Keratinocyte (primary cell): ENCODE measurements at places on chromosomes 6 and 20. TPM values are rescaled to one million over a fixed set of nuclear protein-coding genes. Genes with fewer than 3 reads are reported as not detected.

Gene CD24
- polyA plus RNA-seq = 372 to 681 TPM (median 622 TPM) in 3 replicates

Gene CLDN20
- polyA plus RNA-seq = 0.09 to 0.39 TPM in 2 of 3 replicates, not detected in the other

- no peak for DNase-seq
Observed at GRCh38 chr6:80967609-80968008, 784.9 kb downstream of the TENT5A start.

DNA sequence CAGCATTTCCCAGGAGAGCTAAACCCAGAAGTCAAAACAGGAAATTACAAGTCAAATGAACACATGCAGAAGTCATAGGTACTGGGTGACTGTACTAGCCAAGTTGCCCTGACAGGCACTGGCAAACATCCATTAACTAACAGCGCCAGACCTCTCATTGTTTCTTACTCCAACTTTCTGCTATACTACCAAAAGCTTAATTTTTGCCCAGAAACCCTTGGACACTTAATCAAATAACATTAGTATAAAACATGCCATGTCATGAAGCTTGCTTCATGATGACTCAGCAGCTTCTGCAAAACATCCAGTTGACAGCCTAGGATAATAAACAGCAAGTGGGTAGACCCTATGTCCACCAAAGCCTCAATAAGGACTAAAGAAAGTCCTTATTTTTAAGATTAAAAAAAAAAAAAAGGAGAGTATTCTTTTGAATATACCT is 3.5 kb downstream of the NUP153 start:
- peak; percentile 46 for DNase-seq

Gene PNLDC1
- 0.05 to 0.14 TPM (median 0.12 TPM) in 3 replicates for polyA plus RNA-seq

- no peak for DNase-seq
Observed at GRCh38 chr6:44390158-44390683, 2.7 kb downstream of the CDC5L start.

DNA sequence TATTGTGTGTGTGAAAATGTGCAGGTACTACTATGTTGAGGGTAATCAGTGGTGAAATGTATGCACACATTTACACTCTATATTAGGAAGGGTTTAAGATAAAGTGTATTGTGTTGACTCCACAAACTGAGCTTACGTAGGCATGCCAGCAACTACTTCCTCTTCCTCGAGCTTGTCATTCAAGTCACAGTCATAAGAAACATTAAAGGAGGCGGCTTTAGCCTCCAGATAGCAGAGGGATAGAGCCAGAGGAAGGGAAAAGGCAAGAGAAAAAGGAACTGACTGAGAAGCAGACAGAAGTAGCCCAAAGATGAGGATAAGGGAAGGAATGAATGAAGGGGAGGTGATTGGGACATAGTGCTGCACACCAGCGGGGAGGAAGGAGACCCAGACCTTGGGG is 55.2 kb downstream of the SMLR1 start:
- no peak for DNase-seq

- DNase-seq = no peak
Observed at GRCh38 chr20:582204-582603, 27.9 kb downstream of the TCF15 start.

Gene EPHA7
- not detected in 3 replicates for polyA plus RNA-seq

GRCh38 chr6:163952005-163952404 is 537.5 kb downstream of the QKI start:
- DNase-seq = no peak

DNA sequence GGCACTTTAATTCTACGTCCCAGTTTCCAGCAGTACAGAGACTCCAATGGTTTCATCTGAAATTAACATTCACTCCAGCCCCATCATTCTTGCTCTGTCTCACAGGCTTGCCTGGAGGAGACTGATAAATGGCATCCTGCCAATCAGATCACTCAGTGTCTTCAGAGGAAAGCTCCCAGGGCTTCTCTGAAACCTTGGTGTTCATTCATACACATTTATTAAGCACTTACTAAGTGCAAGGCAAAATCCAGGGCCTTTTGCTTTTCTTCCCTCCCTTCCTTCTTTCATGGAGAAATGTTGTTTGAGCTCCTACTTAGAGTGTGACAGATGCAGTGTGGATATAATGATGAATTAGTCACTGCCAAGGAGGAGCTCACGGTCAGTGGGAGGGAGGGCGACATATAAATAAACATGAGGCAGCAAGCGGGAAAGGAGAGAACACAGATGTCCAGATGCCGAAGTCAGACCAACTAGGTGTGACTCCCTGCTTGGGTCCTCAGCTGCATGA is 106.7 kb upstream of the DTNBP1 start:
- no peak for DNase-seq

- no peak for DNase-seq
Observed at GRCh38 chr20:59640267-59640666, 35.9 kb downstream of the PHACTR3 start.

DNA sequence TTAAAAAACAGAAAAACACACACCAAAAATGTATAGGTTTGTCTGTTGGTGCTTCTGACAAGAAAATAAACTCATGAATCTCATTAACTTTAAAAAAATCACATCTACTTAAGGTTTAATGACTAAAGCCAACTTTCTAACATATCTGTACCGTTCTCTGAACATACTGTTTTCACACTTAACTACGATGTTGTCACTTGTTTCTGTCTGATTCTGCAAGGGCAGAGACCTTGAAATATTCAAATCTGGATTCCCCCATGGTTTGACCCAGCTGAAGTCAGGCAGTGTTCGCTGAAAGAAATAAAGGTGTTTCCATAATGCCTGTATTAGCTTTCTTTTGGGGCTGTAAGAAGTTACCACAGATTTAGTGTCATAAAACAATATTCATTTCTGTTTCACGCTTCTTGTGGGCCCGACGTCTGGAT is 2.7 kb upstream of the ASXL1 start:
- DNase-seq = no peak

DNA sequence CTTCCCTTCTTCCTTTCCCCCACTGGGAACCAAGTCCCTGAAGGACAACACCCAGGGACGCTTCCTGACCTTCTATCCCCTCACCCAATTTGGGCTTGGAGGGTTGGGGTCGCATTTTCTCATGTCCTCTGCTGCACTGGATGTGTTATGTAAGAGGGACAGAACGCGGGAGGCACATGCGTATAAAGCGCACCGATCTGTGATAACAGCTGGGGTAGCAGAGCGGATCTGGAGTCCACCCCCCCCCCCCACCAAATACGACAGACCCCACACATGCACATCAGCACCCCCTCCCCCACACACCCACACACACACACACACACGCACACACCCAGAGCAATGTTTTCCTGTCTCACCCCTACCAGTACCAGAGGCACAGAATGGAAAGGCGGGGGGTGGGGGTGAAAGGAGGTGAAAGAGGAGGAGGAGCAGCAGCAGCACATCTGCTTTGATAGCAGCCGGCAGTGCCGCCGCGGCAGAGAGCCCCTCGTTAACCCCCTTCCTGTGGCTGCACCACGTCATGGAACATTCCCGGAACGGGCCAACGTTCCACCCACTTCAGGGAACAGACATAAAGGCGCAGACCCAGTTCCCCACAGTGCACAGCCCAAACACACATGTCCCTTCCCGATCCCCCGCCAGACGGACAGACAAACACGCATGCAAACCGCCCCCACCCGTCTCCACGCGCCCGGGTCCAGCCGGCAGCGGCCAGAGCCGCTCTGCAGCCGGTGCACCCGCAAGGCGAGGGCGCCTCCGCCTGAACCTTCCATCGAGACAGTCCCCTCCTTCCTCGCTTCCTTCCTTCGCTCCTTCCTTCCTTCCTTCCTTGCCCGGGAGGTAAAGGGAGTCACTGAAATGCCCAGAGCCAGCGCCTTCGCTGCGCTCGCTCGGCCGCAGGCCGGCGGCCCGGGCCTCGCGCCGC is 590 bp downstream of the HIVEP2 start:
- no peak for DNase-seq

GRCh38 chr20:25058051-25058846 is at the start of gene ACSS1:
Gene ACSS1 (minus strand): TSS chr20:25058139. CDS start chr20:25058102, 37 bp downstream.
- DNase-seq = no peak

GRCh38 chr6:66605971-66606370 is 898.9 kb upstream of the EYS start:
- DNase-seq = no peak

Gene SSTR4
- polyA plus RNA-seq = not detected in 3 replicates

DNA sequence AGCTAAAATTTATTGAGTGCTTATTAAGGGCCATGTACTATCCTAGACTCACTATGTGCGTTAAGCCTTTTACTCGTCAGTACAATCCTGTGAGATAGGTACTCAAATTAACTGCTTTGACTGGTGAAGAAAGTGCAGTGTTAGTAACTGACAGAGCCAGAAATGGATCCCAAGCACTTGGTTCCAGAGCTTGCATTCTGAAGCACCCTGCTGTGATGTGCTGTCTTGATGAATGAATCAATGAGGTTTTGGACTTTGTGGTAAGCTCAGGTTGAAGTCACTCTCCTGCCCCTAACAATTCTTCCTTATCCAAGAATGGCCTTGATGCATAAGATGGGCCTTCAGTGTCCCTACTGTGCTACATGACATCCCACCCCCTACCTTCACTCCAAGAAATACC is 3.7 kb downstream of the STX11 start:
- no peak for DNase-seq

DNA sequence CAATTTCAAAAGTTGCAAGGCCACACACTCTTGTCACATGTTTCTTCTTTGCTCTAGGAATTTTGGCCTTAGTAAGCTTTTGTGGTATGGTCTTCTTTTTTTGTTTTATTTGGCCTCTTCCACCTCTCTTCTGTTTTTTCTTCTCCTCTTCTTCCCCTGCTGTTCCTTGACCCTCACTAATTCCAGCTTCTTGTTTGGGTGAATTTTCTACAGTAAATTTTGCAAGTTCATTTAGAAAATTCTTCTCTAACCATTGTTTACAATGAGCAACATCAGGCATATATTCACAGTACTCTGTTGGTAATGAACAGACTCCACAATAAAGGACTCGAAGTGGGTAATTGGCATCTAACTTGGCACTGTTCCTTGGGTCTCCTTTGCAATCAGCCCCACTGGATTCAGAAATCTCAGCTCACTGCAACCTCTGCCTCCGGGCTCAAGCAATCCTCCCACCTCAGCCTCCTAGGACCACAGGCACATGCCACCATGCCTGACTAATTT is 5.0 kb downstream of the ASIP start:
- no peak for DNase-seq

Gene HACE1
- 4.3 to 7.4 TPM (median 6.1 TPM) in 3 replicates for polyA plus RNA-seq

DNA sequence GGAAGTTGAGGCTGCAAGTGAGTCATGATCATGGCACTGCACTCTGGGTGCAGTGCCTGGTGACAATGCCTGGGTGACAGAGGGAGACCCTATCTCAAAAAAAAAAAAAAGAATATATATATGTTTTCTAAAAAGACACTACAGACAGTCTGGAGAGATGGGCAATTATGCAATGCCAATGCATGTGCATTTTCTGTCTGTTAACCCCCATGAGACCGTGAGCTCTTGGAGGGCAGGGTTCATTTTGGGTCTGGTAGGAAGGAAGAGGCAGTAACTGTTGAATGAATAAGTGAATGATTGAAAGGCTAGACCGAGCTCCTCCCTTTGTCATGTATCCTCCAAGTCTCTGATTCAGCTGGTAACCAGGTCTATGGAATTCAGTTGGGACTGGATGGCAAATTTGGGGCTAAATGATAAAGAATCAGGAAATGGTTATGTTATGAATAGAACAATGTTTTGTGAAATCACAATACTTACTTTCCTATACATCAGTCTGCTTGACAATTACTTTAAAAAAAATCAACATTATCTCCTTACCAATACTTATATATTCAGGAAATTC is 5.6 kb upstream of the BLCAP start:
- no peak for DNase-seq

- DNase-seq = no peak
Observed at GRCh38 chr6:25309886-25310285, 30.7 kb downstream of the CARMIL1 start.

Gene RAB32
- polyA plus RNA-seq = 59.1 to 73.0 TPM (median 70.1 TPM) in 3 replicates

DNA sequence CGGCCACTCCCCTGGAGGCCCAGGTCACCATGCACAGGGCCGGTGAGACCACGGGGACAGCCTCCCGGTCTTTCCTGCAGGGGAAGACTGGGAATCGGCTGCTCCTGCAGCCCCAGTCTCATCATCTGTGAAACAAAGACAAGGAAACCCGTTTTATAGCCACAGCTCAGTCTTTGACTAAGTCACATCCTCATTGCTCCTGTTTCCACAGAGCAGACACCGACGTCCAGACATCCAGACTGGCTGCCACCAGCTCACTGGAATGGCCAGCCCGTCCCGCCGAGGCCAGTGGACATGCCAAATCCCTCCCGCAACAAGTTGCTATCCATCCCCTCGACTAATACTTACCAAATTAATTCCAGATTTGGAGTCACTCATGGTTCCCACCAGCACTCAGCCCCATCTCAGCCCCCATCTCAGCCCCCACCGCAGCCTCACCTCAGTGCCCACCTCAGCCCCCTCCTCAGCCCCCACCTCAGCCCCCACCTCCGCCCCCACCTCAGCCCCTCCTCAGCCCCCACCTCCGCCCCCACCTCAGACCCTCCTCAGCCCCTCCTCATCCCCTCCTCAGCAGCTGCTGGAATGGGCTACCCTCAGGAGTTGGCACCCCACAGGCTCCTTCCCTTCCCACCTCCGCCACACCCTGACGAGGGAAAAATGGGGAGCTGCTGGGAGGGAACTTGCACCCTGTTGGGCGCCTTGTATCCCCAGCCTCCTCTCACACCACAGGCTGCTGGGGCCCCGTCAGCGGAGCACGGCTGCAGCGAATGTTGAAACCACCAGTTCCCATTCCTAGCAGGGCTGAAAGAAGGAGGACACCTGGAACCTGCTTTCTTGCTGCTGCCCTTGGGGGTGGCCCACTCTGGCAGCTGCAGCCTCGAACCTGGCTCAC is 48.7 kb downstream of the YTHDF1 start:
- no peak for DNase-seq

Gene MRPS18B
- 55.0 to 74.6 TPM (median 59.8 TPM) in 3 replicates for polyA plus RNA-seq

Gene BLTP3A
- 4.4 to 4.9 TPM (median 4.5 TPM) in 3 replicates for polyA plus RNA-seq

DNA sequence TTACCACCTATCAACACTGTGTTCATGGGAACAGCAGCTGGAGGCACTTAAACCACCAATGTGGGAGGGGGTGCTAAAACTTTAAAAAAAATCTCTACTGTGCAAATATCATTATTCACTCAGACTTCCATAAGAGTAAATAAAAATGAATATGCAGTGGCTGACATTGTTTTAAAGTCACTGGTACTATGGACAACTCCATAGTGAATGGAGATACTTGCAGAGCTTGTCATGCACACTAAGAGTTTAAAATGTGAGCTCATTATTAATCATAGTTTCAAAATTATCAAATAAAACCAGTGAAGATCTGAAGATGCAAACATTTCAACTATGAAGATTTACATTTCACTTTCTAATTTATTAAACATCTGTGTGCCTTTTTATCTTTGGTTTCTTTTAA is 54.4 kb downstream of the RFX6 start:
- DNase-seq = no peak

GRCh38 chr6:57313009-57313408 is 4.4 kb upstream of the PRIM2 start:
- DNase-seq = no peak

GRCh38 chr6:42819803-42820511 is 38.1 kb downstream of the BICRAL start:
- no peak for DNase-seq

DNA sequence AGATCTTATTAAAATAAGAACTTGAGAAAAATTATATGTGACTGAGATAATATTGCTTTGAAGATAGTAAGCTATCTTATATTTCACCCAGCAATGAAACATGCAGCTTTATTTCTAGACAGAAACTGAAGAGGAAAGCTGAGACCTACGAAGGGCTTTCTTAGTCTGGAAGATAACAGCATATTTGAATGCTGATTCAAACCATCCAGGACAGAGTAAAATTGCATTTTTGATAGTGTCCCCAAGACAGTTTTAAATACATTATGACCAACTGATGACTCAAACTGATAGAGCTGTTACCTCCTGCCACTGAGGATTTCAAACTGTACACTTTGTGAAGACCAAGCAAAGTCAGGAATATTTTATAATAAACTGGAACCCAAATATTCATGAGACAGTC is 409.6 kb downstream of the GRIK2 start:
- no peak for DNase-seq

GRCh38 chr6:139149383-139149782 is 14.5 kb downstream of the HECA start:
- DNase-seq = no peak
